Ecto neural progenitor cell (in vitro differentiated cells): ENCODE measurements at places on chromosomes 1 and 21.

GRCh38 chr1:14064649-14065442, 364.9 kb downstream of the PRDM2 start:
- DNase-seq, result peak; percentile 15

- no peak for DNase-seq
Measured at GRCh38 chr21:29711236-29711635, 228.6 kb downstream of the GRIK1 start.

DNA sequence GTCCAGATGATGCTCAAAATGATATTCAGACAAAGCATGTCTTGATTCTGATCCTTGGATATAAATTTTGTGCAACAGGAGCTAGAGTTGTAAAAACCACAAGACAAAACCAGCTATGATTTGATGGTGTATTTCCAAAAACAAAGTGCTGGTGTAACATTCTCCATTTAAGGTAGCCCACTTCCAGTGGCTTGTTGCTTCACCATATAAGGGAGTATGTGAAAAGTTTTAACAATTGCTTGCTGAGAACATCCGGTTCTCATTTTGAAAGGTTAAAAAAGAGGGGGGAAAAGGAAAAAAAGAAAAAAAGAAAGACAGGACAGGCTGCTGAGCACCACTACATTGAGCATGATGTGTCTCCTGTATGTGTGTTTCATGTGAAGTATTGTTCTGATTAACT, 123.6 kb downstream of the MACF1 start:
- DNase-seq, result no peak

GRCh38 chr21:16187603-16188301, 458.0 kb downstream of the USP25 start:
- no peak for DNase-seq

DNA sequence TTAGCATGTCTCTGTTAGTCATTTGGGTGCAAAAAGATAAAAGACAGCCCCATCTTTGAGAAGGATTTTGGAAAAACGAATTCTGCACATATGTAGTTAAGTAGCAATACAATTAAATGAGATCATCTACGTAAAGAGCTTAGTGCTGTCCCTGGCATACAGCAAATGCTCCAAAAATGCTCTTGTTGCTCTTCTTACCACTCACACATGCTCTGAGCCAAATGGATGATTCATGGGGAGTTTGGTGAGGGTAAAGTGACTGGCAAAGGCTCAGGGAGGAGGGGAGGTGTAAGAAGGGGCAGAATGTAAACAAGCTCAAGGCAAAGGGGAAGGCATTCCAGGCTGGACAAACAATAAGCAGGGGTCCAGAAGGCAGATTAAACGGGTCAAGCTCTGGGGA, 191.9 kb downstream of the AK5 start:
- no peak for DNase-seq
